Retina (tissue), 1 donor: ENCODE measurements at places on chromosomes 5 and 9.
A peak's percentile ranks its signal among the peaks of the same experiment; 100 is the strongest.

GRCh38 chr5:157269165-157269671 lies 3.3 kb downstream of the CYFIP2 start:
- no peak for DNase-seq

DNA sequence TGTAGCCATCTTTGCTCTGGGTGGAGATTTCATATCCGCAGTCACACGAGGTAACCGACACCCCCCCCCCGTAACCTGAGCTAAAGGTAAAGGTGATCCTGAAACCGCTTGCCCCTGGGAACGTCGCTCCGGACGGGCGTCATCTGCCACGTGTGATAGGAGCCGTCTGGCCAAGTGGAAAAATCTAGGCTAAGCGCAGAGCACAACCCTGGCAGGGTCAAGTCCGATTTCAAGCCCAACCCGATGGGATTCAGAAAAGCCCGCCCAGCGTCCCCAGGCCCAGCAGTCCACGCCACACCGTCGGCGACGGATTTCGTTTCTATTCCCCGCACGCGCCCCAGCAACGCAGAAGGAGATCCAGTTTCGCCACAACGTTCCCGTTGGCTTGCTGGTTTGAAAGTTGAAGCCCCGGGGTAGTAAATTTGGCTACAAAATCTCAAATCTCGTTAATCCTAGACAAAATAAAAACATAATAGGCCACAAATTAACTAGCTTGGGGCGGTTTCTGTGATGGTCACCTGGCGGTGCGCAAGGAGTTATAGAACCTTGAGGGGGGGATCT lies 32.4 kb upstream of the NFIB start:
- DNase-seq: peak; percentile 76

GRCh38 chr5:13910201-13910600 lies 34.3 kb downstream of the DNAH5 start:
- DNase-seq: no peak

GRCh38 chr9:137789295-137789895 lies 88.2 kb upstream of the CACNA1B start:
- no peak for DNase-seq

- no peak for DNase-seq
These were observed 258.8 kb upstream of the RFX3 start for GRCh38 chr9:3784641-3785040.

DNA sequence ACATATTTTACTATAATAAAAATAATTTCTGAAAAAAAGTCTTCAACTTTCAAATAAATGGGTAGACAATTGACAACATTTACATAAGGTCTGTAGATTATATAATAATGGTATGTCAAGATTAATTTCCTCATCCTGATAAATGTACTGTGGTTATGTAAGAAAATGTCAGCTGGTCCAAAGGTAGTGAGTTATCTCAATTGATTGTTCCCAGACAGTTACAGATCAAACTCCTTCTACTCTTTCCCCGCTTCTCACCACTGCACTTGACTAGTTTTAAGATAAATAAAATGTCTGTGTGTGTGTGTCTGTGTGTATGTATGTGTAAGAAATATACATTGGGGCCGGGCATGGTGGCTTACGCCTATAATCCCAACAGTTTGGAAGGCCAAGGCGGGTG lies 16.4 kb upstream of the MARCHF6 start:
- no peak for DNase-seq

- DNase-seq: no peak
These were observed 129.2 kb downstream of the LIFR start for GRCh38 chr5:38426986-38427950.

DNA sequence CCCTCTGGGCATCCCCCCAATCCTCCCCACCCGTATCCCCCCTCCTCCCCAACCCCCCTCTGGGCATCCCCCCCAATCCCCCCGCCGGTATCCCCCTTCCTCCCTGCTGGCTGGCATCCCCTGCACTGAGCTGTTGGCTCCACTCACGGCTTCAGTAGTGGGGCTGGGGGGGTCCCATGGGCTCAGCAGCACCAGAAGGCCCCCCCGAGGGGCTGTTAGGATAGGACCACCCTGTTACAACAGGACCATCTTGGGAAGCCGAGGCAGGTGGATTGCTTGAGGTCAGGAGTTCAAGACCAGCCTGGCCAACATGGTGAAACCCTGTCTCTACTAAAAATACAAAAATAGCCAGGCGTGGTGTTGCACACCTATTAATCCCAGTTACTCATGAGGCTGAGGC lies 42.4 kb downstream of the EXD3 start:
- DNase-seq: no peak

DNA sequence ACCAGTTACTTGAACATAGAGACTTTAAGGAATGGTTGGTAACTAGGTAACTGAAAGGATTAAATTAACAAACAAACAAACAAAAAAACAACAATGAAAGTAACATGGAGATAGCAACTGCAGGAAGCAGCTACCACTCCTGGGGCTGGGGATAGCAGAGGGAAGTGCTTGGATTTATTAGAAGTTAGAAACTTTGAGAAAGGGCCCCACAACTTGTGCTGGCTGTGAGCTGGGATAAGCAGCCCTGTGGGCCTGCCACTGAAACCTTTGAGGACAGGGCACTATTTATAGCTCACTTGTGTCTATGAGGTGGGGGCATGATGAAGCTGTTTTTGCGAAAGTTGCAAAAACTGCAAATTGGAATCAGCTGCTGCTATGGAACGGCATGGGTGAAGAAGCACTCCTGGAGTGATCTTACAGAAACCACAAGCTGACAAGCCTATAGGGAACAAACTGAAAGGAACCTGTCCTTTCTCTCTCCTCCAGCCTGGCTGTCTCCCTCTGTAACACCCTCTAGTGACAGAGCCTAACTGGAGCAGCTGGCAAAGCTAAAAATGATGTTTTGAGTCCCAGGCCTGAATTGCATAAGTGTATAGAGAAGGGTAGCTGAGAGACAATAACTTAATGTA lies 91.4 kb upstream of the RANBP6 start:
- DNase-seq: peak; percentile 8

DNA sequence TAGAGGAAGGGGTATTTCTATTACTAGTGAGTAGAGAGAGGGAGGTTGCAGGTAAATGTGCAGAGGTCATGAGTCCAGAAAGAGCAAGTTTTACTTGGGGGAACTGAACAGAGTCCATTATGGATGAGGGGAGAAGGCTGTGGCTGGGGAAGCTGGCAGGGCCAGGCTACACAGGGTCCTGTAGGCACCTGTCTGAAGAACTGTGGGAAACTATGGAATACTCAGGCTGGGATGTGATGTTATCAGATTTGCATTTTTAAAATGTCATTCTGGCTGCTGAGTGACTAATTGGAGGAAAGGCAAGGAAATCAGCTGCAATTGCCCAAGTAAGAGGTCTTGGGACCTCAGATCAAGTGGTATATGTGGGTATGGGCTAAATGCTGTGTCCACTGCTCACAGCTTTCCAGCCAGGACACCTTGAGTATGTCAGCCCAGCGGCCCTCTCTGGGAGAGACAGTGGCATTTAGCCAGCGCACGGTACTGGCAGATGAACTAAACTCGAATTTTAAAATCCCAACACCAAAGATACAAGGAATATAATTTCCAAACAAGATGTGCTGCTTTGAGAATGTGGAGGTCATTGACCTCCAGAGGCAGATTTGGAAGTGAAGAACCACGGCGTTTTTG lies 49.1 kb downstream of the FGF1 start:
- DNase-seq: no peak

DNA sequence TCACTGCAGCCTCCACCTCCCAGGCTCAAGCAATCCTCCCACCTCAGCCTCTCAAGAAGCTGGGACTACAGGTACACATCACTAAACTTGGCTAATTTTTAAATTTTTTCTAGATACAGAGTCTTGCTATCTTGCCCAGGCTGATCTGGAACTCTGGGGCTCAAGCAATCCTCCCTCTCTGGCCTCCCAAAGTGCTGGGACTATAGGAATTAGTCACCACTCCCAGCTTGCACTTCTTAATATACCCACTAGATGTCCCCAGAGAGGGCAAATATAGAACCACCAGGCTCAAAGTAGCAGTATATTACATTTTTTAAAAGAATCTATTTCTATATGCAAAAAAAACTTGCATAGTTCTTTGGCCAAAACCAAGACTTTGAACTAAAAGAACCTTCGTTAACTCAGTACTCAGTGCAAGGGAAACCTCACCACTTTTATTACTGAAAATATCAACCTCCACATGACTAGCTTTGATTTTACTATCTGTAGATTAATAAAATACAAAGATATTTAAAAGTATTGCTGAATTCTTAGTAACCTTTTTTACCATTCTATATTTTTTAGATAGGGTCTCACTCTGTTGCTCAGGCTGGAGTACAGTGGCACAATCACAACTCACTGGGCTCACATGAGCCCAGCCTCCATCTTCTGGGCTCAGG lies 25.8 kb upstream of the HSD17B3 start:
- peak; percentile 59 for DNase-seq

- no peak for DNase-seq
These were observed 292.7 kb upstream of the SMARCA2 start for GRCh38 chr9:1722404-1722803.

DNA sequence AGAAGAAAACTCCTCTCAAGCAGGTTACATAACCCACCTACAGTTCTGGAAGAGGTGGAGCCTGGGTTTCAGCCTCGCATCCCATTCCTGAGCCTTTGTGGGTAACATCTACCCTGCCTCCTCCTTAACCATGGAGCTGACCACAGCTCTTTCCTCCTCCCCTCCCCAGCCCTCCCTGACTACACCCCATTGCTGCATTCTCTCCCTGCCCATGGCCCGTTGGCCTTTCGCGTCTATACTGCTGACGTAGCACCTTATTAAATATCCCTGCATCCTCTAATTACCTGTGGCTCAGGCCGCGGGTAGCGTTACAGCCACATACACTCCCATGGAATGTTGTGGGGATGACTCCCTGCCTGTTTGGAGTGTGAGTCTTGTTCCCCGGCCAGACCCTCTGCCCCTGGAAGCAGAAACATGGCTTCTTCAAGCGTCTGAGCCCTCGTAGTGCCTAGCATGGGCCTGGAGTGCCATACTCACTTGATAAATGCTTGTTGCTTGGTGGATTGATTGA lies 72.8 kb downstream of the WWC1 start:
- no peak for DNase-seq

DNA sequence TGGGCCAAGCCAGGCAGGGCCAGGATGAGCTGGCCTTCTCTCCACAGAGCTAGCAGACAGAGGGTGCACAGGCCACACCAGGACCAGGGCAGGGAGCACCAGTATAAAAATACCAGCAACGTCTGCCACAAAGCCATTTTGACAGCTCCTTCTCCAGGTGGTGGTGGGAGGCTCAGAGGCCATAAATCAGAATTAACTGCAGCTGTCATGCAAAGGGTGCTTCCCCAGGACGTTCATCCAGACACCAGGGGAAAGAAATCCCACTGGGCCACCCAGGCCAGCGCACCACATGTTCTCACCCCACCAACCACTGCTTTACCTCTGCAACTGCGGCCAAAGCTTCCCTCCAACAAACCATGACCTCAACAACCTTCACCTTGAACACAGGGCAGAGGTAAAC lies 403.7 kb upstream of the TRPC7 start:
- DNase-seq: peak; percentile 9

GRCh38 chr5:116444373-116445295 lies 130.0 kb downstream of the SEMA6A start:
- DNase-seq: no peak

- DNase-seq: no peak
These were observed 61.7 kb downstream of the GALNT12 start for GRCh38 chr9:98869078-98869745.

GRCh38 chr9:114238891-114239875 lies 83.7 kb upstream of the ORM1 start:
- no peak for DNase-seq

- DNase-seq: no peak
These were observed 26.1 kb downstream of the PWWP2A start for GRCh38 chr5:160092960-160093707.

DNA sequence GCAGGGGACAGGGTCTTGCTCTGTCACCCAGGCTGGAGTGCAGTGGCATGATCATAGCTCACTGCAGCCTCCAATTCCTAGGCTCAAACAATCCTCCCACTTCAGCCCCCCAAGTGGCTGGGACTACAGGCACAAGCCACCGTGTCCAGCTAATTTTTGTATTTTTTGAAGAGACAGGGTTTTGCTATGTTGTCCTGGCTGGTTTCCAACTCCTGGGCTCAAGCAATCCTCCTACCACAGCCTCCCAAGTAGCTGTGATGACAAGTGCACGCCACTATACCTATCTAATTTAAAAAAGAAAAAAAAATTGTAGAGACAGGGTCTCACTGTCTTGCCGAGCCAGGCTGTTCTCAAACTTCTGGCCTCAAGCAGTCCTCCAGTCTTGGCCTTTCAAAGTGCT lies 31.6 kb upstream of the LECT2 start:
- no peak for DNase-seq

DNA sequence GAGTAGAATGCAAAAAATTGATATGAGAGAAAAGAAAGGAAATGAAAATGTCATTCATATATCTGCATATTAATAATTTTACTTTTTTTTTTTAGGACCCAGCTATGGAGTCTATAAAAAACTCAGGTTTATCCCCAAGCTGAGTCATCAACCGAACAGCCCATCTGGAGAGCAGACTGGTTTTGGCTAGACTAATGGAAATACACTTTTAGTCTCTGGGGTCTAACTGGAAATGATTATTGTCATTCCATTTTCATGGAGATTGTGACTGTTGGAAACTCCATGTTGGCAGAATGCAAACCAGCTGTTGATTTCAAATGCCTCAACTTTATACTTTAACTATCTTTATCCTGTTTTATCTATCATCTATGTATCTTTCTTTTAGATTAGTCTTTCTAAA lies 28.7 kb downstream of the ANXA1 start:
- DNase-seq: no peak

GRCh38 chr9:137972988-137973470 lies 95.4 kb downstream of the CACNA1B start:
- no peak for DNase-seq

- no peak for DNase-seq
These were observed 351.8 kb downstream of the SPOCK1 start for GRCh38 chr5:137147346-137147745.
